GM12891 (cell line): ENCODE measurements at places on chromosomes 7 and 10.
A peak's percentile ranks its signal among the peaks of the same experiment; 100 is the strongest.

DNA sequence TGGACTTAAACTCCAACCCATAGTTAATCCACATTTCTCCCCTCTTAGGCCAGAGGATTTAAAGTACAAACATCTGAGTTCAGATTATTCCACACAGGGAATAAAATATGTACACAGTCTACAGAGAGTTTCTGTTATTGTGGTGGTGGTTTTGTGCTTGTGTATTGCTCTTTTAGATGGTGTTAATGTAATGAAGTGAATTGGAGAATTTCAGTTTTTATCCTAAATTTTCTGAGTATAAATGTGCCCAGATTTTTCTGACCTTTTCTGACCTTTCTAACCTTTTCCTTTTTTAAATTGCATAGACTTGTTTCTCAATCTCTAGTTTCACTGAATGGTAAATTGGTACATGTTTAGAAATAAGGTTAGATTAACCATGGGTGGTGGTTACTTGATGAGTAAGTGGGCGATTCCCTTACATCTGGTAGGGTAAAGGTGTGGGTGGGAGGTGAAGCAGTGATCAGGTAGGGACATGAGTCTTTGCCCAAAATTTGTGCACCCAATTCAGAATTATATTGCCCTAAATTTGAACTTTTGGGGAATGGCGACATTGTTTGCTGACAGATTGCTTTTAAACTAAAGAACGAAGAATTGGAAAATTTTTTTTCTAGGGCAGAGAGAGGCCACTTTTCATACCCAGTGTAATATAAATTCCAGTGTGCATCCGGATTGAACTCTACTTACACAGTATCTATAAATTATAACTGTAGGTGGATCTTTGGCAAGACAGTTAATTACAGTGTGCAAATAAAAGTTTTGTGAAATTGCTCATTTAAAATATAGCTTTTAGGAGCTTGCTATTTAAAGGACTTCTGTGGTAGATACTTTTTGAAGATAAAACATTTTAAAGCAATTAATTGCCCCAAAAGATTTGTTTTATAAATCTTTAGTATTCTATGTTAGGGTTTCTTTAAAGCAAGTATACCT, 62.2 kb downstream of the ST7 start:
- no peak for DNase-seq

DNA sequence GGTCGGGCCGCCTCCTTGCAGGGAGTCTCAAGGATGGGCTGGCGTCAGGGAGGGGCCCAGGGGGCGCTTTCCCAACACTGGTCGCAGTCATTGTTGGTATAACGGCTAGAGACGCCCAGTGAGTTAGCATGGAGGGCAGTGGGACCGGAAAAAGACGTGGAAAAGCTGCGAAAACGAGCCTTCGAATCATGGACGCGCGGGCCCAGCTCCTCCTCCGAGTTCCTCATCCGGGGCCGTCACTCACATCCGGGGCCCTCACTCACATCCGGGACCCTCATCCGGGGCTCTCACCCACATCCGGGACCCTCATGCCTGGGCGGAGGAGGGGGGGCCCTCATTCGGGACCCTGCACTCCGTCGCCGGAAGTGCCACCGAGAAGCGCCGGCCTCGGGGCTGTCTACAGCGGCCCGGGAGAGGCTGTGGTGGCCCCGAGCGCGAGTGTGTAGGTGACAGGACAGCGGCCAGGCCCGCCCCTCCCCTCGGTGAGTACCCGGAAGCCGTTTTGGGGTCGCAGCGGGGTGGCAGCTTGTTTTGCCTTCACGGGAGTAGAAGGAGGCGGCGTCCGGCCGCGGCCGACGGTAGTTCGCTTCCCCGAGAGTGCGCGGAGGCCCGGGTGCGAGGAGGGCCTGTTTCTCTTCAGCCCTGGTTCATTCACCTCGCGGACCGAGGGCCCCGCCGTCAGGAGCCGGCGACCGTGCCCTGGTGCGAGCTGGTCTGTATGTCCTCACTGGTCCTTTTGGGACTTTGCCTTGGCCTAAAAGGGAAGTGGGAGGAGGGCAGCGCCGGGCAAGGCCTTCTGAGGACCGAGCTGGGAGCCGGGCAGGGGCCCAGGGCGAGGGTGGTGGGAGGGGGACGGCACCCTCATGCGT, at the start of gene ZNF655:
TSS of gene ZNF655 (plus strand) at position 337 of the 869 bp plus-strand sequence. CDS start 1,918 bp downstream, outside the sequence.
- peak; percentile 90 for DNase-seq

- no peak for DNase-seq
Observed at GRCh38 chr7:67875558-67875957, 878.9 kb downstream of the TYW1 start.

DNA sequence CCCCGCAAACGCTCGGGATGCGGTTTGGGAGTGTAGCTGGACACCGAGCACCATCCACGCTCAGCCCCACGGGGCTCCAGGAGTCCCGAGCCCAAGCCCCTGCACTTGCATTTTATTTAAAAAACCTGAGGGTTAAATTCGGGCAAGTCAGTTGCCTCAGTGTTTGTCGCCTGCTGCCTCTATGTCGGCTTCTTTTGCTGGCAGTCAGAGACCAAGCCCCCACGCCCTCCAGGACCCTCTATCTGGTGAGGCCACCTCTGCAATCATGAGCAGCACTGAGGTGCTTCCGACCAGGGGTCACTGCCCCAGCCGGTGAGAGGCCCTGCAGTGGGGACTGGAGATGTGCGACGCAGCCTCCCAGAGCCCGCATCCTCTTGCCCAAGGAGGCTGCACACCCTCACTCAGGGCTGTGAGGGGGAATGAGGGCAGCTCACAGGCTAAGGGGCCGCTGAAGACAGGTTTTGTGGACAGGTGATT, 13.3 kb upstream of the ZNF273 start:
- DNase-seq = no peak

- DNase-seq = no peak
Observed at GRCh38 chr10:91684841-91685240, 52.0 kb upstream of the PPP1R3C start.

GRCh38 chr7:11345621-11346020, 371.9 kb downstream of the PHF14 start:
- DNase-seq = no peak

GRCh38 chr10:11046776-11047160, 29.1 kb downstream of the CELF2 start:
- no peak for DNase-seq

GRCh38 chr10:101351017-101351416, 2.9 kb upstream of the BTRC start:
- DNase-seq = no peak

DNA sequence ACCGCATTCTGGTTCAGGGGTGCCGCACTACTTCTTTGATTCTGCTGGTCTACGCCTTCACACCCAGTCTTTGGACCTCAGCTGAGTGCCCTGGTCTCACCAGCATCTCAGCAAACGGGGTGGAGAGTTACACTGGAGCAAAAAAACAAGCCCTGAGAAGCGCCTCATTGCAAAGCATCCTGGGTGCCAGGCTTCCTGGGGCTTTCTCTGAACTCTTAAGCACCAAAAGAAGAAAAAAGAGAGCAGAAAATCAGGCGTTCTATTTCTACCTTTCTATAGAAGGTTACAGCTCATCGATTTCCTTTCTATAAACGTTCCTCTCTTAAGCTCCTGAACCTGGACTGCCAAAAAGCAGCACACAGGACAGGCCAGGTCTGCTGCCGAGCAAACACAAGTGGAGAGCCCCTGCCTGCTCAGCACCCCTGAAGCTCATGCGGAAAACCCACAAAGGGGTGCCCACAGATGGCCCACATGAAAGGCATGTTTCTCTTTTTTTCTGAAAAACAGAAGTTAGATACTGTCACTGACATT, 217.9 kb downstream of the SFMBT2 start:
- no peak for DNase-seq

- no peak for DNase-seq
Observed at GRCh38 chr10:132480356-132480755, 57.2 kb upstream of the INPP5A start.

DNA sequence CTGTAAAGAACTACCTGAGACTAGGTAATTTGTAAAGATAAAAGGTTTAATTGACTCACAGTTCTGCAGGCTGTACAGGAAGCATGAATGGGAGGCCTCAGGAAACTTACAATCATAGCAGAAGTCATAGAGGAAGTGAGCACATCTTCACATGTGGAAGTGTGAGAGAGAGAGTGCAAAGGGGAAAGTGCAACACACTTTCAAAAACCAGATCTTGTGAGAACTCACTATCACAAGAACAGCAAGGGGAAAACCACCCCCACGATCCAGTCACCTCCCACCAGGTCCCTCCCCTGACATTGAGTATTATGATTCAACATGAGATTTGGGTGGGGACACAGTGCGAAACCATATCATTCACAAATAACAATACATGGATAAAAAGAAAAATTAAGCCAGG, 24.5 kb downstream of the AVL9 start:
- no peak for DNase-seq

DNA sequence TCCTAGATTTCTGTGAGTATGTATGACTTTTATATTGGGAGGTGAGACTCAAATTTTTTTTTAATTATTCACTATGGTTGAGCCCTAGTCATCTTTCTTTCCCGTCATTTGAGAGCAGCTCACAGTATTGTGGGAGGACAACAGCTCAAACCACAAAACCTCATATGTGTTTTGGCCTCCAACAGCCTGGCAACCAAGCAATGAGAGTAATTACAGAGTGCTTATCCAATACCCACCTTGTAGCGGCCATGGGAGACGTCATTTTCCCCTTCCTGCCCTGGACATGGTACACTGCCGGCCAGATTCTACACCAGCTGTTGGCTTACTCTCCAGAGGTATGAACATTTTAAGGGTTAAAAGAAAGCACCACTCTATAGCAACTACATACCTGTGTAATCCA, 49.1 kb downstream of the DOCK4 start:
- no peak for DNase-seq

DNA sequence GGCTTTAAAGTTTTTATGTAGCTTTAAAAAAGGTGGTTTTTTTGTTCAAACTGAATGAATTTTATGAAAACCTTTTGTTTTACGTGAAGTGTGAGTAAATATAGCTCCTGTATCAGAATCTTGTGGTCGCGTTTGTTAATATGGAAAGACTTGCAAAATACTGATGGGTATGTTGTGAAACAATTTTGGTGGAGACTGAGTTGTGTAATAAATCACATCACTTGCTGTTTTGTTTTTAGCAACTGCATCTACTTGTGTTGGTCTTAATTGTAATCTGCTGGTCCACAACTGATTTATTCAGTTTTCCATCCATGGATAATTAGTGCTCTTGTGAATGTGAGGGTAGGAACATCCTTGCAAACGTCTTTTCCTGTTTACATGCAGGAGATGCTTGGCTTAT, 10.5 kb downstream of the PLXDC2 start:
- no peak for DNase-seq

DNA sequence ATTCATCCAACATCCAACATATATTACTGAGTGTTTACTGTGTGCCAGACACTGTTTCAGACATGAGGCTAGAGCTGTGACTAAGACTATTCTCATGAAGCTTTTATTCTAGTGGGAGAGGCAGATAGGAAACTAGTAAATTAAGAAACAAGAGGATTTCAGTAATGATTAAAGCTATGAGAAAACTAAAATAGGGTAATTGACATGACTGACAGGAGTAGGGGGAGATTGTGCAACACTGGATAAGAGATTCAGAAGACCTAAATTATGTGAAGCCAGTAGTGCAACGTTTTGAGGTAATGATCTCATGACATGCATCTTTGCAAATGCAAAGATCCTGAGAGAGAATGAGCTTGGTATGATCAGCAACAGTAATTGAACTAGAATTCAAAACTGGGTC, 48.6 kb upstream of the MKLN1 start:
- no peak for DNase-seq

DNA sequence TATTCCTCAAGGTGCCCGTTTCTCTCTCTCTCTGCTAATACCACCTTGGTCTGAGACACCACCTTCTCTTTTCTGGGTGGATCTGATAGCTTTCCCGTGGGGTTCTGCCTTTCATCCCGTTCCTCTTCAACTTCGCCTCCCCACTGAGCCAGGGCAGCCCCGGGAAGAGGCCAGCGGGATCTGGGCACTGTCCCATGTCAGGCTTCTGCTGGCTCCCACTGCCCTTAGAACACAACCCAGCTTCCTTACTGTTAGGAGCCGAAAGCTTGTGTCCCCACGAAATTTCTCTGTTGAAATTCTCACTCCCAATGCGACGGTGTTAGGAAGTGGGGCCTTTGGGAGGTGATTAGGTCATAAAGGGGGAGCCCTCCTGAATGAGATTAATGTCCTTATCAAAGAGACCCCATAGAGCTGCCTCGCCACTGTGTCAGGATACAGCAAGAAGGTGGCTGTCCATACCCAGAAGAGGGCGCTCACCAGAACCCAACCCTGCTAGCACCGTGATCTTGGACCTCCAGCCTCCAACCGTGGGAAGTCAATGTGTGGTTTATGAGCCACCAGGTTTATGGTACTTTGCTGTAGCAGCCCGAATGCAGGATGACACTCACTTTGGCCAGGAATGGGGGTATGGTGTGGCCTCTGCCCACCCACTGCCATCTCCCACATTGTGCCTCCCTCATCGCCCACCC, 79.2 kb downstream of the CAMK1D start:
- DNase-seq = no peak

DNA sequence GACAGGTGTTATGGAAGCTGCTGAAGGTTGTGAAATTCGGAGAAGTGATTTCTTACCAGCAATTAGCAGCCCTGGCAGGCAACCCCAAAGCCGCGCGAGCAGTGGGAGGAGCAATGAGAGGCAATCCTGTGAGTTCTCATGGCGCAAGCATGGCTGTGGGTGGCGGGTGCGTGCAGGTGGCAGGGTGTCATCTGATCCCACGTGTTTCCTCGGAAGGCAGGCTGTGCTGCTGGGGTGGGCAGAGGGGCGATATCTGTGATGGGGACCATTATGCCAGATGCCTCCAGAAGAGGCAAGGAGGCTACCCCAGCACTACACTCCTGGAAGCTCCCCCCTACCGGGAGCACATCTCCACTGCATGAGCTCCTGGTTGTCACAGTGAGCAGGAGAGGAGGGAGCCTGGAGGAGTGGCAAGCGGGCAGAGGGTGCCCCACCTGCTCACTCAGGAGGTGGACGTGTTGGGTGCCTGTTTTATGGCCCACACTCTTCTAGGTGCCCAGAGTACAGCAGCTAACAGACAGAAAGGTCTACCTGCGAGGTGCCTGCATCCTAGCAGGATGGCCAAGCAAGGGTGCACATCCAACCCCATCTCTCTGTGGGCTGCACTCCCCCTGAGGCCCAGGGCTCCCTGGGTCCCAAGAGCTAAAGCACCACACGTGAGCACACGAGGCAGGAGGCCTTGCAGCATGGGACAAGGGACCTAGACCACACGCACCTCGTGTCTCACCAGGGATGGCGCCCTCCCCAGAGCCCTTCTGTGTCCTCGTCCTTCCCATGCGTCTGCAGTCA, 204.7 kb downstream of the EBF3 start:
- no peak for DNase-seq

DNA sequence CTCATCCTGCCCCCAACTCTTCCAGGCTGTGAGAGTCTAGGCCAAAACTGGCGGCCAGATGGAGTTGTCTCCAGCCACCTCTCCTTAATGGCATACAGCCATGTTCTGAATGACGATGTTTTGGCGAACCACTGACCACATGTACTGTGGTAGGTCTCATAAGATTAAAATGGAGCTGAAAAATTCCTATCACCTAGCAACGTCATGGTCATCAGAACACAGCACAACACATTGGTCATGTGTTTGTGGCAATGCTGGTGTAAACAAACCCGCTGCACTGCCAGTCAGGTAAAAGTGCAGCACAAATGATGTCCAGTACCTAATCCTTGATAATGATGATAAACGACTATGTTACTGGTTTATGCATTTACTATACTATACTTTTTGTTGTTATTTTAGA, 290.0 kb upstream of the MKI67 start:
- no peak for DNase-seq

- DNase-seq = no peak
Observed at GRCh38 chr10:69797959-69798358, 3.7 kb upstream of the COL13A1 start.
